ENCODE measurements at places on chromosomes 5 and 9.

DNA sequence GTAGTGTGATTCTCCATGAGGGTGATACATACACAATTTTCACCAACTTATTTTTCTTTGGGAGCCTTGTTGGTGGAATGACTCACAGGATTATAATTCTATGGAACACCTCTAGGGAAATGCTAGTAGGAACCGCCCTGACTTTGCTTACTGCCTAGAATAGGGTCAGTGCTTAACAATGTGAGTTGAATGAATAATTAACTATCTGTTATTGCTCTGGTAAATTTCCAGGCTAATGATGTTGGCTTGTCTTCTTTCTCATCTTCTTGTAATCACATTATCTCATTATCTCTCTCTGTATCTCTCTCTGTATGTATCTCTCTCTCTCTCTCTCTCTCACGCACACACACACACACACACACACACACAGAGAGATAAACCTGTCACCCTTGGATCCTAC is 291.1 kb downstream of the TRIM32 start:
- DNase-seq, result no peak

DNA sequence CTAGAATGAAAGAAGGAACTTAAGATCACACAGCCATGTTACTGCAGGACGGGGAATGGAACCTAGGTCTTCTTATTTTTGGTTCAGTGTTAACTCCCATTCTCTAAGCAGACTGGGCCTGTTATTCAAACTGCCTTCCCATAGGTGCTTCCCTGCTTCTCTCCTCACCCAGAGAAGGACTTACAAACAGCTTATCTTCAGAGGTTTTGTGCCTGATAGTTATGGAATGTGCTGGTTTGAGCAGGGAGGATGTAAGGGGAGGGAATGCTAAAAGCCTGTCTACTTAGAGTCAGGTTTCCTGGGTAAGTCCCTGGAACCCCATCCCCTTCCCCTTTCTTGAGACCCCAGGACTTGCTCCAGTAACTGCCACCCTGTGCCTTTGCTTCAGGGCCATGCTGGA is 4.2 kb upstream of the PSMD5 start:
- no peak for DNase-seq

DNA sequence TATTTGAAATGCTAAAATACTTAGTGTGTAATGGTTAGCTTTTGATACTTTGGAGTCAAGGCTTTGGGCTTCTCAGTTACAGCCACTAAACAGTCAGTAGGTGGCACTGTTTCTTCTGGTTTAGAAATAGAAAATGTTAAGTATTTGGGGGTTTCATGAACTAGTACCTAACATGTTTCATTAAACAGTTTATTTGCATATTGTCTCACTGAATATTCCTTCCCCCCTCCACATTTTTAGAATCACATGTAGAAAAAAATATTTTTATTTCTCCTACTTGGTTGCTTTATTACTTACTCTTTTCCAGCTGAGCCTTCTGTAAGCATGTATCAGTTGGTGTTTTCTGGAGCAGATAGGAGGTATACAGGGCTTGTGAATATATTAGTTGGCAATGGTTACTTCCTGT is 48.0 kb downstream of the IPO11 start:
- peak; percentile 69 for DNase-seq

- DNase-seq, result peak; percentile 88
These were observed 321.0 kb downstream of the AGTPBP1 start for GRCh38 chr9:85420750-85421149.

DNA sequence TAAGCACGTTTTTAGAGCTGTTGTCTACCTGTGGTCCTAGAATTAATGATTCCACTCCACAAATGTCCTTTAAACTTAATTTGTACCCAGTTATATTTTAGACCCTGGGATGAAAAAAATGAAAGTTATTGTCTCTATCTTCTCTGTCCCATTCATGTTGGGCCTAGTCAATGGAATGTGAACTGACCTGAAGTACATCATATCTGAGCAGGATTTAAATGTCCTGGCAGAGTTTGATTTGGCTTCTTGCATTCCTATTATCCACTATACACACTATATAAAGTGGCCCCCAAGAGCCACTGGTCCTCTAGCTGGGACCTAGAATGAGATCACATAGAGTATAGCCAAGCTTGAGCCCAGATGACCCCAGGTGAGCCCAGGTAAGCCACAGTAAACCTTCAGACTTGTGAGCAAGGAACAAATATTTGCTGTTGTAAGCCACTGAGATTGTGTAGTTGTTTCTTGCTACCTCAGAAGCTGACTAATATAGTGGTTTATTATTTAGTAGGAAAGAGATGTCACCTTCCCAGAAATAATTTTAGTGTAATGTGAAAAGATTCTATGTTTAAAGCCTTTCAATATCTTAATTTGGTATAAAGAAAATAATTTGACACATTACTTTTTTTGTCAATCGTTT is 37.1 kb upstream of the C6 start:
- DNase-seq, result no peak
